ENCODE measurements at places on chromosomes 11 and 22.

- DNase-seq: no peak
These were observed 7.4 kb upstream of the NPTXR start for GRCh38 chr22:38850941-38851849.

GRCh38 chr11:59207988-59208451 is 4.7 kb downstream of the MPEG1 start:
- DNase-seq: no peak

GRCh38 chr11:688681-689080 is 6.3 kb downstream of the DEAF1 start:
- peak; percentile 75 for DNase-seq

GRCh38 chr11:129770993-129771392 is 44.7 kb upstream of the TMEM45B start:
- DNase-seq: no peak

DNA sequence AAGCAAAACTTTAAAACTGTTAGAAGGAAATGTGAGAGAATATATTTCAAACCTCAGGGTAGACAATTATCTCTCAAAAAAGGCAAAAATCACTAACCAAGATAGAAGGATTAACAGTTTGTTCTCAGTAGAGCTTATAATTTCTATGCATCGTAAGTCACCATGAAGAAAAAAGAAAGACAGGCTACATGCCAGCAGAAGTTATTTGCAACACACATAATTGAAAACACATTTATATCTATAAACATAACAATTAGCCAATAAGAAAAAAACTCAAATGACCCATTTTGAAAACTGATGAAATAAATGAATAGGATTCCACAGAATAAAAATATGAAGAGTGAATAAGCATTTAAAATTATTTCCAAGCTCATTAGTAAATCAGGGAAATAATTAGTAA is 24.4 kb upstream of the SNX19 start:
- DNase-seq: no peak
